ENCODE measurements at places on chromosomes 3 and 15.

- DNase-seq, result no peak
Measured at GRCh38 chr3:70979983-70980645, 603.4 kb downstream of the FOXP1 start.

DNA sequence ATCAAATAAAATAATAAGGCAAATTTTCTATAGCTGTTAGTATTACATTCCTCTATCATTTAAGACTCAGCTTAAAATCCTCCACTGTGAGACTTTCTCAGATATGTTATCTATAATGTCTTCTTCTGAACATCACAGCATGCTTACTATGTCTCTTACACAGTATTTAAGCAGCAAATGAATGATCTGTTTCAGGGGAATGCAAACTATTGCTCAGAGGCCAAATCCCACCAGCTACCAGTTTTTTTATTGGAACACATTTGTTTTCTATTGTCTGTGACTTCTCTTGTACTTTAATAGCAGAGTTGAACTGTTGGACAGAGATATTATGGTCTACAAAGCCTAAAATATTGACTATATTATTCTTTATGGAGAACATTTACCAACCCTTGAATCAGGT is 59.6 kb downstream of the C3orf38 start:
- DNase-seq, result no peak

DNA sequence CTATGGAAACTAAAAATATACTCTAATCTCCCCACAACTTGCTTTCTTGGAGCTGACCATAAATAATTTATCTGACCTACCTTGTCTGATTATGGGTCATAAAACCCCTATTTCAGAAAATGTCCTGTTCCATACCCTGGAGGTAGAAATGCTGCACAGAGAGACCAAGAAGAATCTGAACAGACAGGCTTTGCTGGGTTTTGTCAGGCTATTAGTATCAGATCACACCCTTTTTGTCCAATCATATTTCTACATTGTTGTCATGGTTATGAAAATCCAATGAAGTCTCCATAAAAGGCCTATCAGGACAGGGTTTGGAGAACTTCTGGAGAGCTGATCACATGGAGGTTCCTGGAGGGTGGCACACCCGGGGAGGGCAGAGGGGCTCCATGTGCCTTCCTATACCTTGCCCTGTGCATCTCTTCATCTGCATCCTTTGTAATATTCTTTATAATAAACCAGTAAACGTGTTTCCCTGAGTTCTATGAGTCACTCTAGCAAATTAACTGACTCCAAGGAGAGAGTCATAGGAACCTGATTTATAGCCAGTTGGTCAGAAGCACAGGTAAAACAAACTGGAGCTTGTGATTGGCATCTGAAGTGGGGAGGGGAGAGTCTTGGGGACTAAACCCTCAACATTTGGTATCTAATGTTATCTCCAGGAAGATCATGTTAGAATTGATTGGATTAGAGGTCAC is 58.1 kb downstream of the NGLY1 start:
- no peak for DNase-seq

- no peak for DNase-seq
Measured at GRCh38 chr15:44458429-44458828, 31.0 kb downstream of the CTDSPL2 start.

DNA sequence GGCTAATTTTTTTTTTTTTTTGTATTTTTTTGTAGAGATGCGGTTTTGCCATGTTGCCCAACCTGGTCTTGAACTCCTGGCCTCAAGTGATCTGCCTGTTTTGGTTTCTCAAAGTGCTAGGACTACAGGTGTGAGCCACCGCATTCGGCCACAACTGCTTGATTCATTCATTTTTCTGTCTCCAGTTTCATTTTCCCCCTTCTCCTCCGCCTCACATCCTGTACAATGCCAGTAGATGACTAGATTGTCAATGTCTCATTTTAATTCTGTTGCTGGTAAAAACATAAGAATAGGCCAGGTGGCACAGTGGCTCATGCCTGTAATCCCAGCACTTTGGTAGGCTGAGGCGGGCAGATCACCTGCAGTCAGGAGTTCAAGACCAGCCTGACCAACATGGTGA is 12.0 kb upstream of the ZNF592 start:
- DNase-seq, result no peak

GRCh38 chr3:16906682-16907081 is 21.9 kb downstream of the PLCL2 start:
- no peak for DNase-seq

GRCh38 chr3:124200407-124200806 is 208.5 kb upstream of the ROPN1 start:
- no peak for DNase-seq

DNA sequence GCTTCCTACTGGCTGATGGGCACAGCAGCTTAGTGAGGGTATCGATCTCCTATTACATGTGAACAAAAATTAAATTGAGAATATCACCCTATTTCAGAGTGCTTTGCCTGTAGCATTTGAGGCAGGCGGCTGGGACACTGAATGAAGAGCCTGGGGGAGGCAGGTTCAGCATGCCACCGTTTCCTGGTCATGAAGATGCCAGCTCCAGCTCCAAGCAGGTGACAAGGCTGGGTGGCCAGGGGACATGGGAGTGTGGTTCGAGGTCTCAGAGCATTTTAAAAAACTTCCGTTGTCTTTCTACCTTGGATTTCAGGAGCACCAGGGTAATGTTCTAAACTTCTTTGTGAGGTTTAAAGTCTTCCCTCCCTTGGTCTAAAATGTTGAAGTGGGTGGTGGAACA is 158.2 kb downstream of the RPLP1 start:
- no peak for DNase-seq

DNA sequence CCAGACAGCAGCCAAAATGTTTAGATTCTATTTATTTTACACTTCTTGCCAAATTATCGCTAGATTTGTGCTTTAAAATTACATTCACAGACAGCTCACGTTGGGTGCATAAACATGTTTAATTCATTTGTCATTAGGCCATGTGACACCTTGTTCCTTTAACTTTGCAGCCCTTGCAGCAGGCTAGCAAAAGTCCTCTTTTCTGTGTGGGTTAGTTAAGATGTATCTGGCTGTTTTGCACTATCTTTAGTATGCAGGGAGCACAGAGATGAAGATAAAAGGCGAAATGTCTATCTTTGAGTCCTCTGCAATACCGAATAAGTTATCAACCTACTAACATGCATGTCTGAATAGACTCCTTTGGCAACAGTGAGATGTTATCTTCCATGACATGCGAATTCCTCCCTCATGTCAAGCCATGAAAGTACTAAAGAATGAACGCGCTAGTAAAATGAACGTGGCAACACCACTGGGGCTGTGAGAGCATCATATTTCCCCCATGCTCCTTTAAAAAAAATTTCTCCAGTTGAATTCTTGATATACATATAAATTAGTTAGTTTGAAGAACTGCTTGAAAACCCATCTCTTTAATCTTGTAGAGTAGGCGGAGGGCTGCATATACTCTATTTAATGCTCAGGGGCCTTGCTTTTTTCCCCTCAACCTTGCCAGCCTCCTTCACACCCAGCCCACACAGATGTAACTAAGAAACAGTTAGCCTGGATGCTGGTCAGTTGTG is 620.4 kb upstream of the NR2F2 start:
- no peak for DNase-seq

- no peak for DNase-seq
Measured at GRCh38 chr3:179801263-179801662, 148.4 kb downstream of the USP13 start.

DNA sequence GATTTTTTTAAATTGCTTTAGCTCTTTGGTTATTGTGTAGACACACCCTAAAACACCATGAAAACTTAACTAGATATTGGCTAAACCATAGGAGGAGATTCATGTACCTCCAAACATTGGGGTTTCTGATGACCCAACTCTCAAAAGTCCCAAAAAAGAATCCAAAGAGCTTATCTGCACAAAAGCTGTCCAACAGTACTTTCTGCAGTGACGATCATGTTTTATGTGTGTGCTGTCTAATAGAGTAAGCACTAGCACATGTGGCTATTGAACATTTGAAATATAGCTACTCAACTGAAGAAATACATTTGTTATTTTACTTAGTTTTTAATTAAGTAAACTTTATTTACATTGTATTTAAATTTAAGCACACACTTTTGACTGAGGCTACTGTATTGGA is 818.2 kb upstream of the LMCD1 start:
- DNase-seq, result no peak

DNA sequence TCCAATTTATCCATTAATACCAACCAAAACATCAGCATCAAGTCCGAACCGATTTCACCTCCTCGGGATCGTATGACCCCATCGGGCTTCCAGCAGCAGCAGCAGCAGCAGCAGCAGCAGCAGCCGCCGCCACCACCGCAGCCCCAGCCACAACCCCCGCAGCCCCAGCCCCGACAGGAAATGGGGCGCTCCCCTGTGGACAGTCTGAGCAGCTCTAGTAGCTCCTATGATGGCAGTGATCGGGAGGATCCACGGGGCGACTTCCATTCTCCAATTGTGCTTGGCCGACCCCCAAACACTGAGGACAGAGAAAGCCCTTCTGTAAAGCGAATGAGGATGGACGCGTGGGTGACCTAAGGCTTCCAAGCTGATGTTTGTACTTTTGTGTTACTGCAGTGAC is 20.8 kb downstream of the LYSMD4 start:
- no peak for DNase-seq

- no peak for DNase-seq
Measured at GRCh38 chr15:27464941-27465612, 494.1 kb downstream of the GABRG3 start.

GRCh38 chr3:46372492-46373359 is 2.0 kb downstream of the CCR5 start:
- DNase-seq, result no peak

- DNase-seq, result no peak
Measured at GRCh38 chr15:48565560-48566482, 79.7 kb downstream of the FBN1 start.

DNA sequence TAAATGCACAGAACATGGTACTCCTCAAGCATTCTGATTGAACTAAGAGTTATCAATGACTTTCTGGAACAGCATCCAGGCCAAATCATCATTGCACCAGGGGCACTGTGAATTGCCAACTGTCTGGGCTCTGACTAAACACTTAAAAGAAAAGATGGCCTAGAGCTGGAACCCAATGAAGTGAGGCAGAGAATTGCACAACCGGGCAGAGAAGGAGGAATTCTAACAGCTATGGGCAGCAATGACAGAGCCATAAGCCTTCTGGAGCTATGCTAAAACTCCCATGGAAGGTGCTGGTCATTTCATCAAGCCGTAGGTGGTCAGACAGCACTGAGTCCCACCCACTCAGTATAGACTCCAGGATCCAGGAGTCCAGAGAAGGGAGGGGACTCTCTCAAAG is 48.1 kb upstream of the OXTR start:
- no peak for DNase-seq

GRCh38 chr15:83886321-83886720 is 232.4 kb downstream of the ADAMTSL3 start:
- no peak for DNase-seq

DNA sequence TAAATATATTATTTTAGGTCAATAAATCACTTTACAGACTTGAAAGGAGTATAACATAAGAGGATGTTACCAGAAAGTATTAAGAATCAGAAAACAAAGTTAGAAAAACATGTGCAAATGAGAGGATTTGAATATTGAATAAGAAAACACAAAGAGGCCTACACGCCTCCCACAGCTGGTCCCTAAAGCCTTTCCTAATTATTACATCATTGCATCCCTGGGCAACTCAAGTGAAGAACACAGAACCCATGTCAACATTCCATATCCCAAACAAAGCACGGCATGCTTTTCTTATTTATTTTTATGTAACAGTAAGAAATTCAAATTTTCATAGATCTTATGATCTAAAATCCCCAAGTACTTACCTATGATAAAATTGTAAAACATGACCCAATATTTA is 61.2 kb downstream of the HERC1 start:
- DNase-seq, result no peak

GRCh38 chr3:125203731-125204130 is 8.8 kb downstream of the SLC12A8 start:
- DNase-seq, result no peak

DNA sequence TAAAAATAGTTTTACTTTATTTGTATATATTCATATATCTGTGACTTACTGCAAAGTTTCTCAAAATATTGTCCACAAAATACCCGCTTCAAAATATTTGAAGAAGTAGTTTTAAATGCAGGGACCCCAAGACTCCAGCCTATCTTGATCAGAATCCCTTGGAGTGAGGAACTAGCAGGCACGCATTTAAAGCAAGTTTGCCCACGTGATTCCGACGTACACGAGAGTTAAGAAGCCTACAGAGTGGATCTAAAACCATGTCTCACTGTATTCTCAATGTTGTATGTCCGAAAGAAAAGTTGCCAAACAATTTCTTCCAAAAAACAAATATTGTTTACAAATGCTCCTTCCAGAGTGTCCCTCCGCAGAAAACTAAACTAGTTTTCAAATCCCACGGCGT is 1.7 kb downstream of the GABRB3 start:
- DNase-seq, result no peak

DNA sequence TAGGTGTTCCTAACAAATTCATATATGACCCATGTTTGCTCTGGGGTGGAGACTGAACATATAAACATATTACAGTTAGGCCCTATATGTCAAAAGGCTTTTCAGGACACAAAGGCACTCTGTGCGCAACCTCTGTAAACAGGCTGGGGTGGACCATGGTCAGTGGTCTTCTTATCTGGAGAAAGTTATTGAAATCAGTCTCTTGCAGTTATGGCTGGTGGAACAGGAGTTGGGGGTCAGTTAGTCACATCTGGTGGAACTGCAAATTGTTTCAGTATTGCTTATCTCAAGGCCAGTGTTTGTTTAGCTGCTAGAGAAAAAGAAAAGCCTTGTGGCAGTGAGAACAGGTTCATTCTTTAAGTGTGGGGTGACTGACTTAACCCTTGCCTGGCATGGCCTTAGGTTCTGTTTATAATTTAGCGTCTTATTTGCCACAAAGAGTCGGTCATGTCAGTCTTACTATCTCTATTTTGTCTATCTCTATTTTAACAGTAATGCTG is 5.9 kb upstream of the GP9 start:
- no peak for DNase-seq

DNA sequence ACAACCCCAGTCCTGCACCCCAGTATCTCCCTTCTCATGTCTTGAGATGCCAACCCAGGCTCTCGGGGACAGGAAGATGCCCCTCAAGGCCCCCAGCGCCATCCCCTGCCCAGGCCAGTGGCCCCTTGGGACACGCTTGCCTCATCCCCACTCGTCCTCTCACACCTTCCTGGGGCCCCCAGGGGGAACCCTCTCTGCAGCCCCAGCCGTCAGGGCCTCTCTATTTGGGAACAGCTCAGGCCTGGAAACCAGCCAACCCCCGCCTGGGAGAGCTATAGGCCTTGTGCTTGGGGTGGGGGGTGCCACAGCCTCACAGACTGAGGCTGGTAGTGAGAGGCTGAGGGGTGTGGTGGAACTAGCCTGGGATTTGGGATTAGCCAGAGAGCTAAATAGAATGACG is 7.8 kb downstream of the LINGO1 start:
- no peak for DNase-seq

GRCh38 chr3:156358232-156358631 is 196.7 kb downstream of the SSR3 start:
- no peak for DNase-seq

GRCh38 chr3:113626503-113627371 is 69.7 kb downstream of the USF3 start:
- DNase-seq, result no peak

Measured in stimulated activated CD8-positive, alpha-beta memory T cell treated with anti-CD3 and anti-CD28 coated beads, Interleukin-4, amount 100 ng/mL, for 4 hours (primary cell).